GF-D8 (cell line): ENCODE measurements at places on chromosomes 3 and 15.

DNA sequence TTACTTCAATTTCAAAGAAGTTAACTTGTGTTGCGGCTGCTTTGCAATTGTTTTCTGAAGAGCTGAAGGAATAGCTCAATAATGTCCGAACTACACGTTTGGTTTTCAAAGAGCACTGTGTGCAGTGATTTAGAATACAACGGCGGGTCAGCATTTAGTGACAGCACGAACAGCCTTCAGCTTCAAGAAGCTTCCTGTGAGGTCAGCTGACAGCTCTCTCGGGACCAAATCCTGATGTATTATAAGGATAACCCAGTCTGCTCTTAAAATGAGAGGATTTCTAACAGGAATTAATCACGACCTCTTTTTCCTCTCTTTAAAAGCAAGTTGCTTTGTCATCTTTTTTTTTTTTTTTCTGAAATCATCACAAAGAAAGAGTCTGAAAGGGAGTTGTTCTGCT, 97.9 kb upstream of the UNC13C start:
- no peak for DNase-seq

- DNase-seq: no peak
These were observed 3.5 kb upstream of the LSMEM2 start for GRCh38 chr3:50275141-50275995.

GRCh38 chr3:127324913-127325628, 37.2 kb upstream of the PRR20G start:
- DNase-seq: no peak

DNA sequence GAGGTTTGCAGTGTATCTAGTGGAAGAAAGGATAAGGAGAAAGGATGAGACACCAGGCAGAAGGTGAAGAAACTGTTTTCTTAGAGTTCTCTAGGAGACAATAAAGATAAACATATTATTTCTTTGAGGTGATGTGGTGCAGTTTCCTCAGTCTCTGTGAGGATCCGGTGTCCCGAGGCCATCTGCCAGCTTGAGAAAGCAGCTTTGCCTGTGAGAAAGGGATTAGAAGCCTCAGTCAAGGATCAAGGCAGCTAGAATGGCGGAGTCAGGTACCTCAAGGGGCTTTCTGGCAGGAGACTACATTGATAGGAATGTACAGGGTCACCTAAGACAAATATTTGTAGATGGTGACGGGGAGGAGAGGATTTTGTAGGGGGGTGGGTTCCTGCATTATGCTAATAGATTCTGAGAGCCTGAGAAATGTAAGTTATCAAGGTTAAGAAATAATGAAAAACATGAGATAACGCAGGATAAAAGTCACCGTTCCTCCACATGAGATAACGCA, 103.9 kb upstream of the MB21D2 start:
- no peak for DNase-seq

- no peak for DNase-seq
These were observed 46.8 kb upstream of the GATM start for GRCh38 chr15:45425135-45425534.

DNA sequence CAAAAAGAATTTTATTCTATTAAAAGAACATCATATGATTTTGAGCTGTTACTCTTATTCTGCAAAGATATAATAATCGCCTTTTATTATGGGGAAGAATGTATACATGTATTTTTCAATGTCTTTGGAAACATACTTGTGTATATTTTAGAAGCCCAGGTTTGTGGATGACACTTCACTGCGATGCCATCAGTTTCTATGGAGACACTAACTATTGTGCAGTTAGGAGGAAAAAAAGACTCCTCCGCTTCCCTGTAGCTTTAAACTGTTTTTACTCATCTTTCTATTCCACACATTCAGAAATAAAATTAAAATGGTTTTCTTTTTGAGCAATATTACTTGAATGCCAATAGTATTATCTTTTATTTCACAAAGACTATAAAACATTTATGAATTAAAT, 305.0 kb downstream of the NLGN1 start:
- no peak for DNase-seq

GRCh38 chr3:20194793-20195460, 8.9 kb upstream of the SGO1 start:
- no peak for DNase-seq

DNA sequence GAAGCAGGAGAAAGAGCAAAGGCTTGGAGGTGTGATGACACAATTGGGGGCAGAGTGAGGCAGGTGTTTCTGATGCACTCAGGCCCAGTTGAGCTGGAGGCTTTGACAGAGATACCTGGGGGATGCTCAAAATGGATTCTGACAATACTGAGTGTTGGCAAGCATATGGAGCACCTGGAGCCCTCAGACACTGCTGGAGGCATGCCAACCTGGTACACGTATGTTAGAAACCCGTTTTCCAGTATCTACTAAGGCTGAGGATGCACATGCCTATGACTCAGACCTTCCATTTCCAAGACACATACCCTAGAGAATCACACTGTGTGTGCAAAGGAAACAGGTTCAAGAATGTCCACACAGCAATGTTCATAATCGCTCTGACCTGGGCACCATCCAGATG, 58.7 kb downstream of the WNT7A start:
- no peak for DNase-seq

GRCh38 chr3:107402214-107402613, 25.0 kb downstream of the CCDC54 start:
- DNase-seq: no peak

GRCh38 chr3:126935756-126936509, 47.0 kb upstream of the PLXNA1 start:
- no peak for DNase-seq

DNA sequence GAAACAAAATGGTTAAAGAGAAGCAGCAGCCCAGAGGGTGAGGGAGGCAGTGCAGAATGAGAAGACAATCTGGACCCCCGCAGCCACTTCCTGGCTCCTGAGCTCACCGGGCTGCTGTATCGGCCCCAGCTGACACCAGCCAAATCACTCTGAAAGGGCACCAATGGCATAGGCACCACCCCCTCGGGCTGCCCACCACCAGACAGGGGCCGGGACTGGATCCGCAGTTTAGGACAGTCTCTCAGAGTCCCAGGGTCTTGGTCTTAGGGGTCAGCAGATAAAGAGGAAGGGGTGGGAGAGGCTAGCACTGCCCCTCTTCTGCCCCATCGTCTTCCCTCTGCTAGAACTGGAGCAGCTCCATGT, 17.9 kb upstream of the EHD4 start:
- DNase-seq: no peak

DNA sequence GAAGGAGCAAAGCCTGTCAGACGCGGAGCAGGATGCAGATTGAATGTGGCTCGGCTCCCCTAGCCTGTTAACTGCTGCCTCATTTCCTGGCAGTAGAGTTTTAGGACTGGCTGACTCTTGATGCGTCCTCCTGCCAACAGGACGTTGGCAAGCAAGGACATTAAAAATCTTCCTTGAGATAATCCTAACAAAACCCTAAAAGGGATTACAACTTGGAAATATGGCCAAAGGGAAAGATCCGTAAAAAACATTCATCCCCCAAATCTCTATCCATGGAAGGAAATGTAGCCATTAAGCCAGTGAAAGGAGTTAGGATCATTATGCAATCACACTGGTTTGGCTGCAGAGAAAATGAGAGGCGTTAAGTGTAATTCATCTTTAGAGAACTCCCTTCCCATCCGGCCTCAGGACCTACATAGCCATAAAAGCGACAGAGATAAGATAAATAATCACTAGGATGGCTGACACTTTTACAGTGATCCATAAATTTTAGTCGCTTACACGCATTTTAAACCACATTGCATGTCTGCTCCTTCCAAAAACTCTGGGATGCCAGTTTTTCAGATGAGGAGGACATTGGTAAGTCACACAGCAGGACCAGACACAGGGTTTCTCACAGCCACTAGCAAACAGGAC, 44.5 kb upstream of the C3orf80 start:
- no peak for DNase-seq
